ENCODE measurements at places on chromosomes 4 and X.

- no peak for DNase-seq
Observed at GRCh38 chr4:162640152-162640551, 476.4 kb upstream of the FSTL5 start.

GRCh38 chrX:41708486-41708885 lies 15.5 kb upstream of the GPR82 start:
- DNase-seq = no peak

- DNase-seq = no peak
Observed at GRCh38 chrX:44042116-44042515, 68.9 kb upstream of the NDP start.

- no peak for DNase-seq
Observed at GRCh38 chr4:55159851-55160250, 34.5 kb upstream of the KDR start.

DNA sequence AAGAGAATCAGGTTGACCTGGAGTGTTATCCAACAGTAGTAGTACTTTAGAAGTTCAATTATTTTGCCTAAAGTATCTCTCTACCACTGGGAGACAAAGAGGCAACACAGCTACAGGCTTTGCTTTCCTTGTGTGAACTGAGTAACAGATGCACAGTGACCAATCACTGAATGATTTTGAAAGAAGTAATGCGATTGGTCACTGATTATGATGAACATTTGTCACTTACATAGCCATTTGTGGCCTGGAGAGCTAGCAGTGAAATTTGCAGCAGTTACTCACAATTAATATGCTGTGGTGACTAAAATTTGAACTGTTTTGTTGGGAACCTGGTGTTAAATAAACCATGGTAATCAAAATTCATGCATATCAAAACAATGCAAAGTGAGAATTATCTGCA lies 508.7 kb upstream of the DIPK2B start:
- DNase-seq = no peak

GRCh38 chr4:143393195-143393594 lies 56.5 kb downstream of the GAB1 start:
- no peak for DNase-seq

DNA sequence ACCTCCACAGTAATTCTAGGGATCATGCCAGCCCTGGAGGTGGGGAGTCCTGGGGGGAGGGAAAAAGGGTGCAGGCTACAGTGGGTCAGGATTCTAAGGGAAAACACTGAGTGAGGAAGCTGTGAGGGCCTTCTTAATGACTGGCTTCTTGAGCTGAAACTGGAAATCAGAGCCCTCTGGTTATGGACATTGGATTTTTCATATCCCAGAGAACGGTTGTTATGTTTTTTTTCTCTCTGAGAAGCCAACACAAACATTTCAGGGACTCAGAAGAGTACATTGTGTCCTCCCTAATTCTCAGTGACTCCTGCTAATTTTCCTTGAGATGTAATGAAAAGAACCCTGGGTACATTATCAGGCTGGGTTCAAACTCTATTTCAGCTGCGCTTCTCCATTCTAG lies 162.4 kb upstream of the PRDX4 start:
- DNase-seq = no peak

DNA sequence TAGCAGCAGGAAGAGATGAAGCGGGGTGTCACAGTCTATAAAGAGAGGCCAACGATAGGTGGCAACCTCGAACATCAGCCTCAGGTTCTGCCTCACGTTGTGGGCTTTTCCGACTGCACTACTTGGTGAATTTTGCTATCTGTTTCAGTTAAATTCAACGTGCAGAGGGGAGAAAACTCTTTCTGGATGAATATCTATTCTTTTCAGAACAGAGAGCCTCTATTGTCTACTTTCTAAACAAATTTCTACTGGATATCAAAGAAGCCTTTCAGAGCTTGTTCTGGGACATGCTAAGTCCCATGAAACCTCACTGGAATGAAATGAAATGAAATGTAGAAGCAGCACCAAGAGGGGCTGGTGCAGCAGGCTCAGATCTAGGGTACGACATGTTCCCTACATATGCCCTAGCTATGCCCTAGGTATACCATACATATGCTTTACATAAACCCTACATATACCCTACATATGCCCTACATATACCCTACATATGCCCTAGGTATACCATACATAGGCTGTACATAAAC lies 116.5 kb upstream of the TRIM2 start:
- no peak for DNase-seq
